Kasumi-1 (cell line): ENCODE measurements at places on chromosomes 6 and 20.

DNA sequence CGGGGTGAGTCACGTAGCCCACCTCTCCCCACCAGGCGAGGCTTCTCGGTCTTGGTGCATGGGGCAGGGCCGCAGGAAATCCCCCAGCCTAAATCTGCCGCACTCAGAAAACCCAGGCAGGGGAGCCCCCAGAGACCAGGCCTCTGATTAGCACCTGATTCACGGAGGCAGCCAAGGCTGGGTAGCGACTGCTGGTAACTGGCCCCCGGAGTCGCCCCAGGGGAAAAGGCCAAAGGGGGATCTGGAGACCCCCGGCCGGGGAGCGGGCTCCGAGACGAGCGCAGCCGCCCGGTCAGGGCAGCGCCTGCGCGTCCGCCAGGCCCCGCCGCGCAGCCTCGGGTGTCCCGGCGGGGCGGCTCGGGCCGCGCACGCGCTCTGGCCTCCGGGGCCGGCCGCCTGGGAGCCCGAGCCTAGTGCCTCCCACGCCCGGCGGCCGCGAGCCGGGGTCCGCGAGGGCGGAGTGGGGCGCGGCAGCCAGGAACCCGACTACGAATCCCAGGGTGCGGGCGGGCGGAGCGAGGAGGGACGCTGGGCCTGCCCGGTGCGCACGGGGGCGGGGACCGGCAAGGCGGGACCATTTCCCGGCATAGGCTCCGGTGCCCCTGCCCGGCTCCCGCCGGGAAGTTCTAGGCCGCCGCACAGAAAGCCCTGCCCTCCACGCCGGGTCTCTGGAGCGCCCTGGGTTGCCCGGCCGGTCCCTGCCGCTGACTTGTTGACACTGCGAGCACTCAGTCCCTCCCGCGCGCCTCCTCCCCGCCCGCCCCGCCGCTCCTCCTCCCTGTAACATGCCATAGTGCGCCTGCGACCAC is at the start of gene DUSP22:
Gene DUSP22, plus strand, starts transcription at position 791 of the 809 bp plus-strand sequence. CDS start 53 bp downstream, outside the sequence.
- no peak for DNase-seq

DNA sequence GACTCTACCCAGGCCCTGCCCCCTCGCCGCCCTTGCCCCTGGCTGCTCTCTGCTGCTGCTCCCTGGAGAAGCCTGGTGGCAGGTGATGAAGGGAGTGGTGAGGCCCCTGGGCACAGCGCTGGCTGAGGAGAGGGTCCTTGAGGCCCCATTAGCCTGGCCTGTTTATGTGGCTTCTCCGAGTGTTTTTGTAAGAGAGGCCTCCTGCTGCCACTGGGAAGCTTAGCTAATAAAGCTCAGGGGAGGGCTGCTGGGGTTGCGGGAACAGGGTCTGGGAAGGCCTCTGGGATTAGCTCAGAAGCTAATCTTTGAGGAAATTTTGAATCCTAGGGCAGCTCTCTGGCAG is 15.5 kb downstream of the EBF4 start:
- no peak for DNase-seq

DNA sequence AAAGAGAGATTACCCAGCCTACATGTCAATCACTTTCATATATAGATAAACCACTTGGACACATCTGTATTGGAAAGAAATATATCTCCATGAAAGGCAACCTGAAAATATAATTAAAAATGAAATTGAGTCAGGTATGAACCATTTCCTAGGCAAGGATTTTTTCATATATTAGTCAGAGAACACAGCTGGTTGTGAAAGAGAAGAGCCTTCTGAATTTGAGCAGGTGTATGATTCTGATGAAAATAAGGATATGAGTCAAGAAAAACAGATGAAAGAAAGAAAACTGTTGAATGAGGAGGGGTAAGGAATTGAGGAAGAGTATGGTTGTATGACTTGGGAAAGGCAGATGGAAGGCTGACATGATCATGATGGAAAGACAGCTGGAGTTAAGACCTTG is 441.1 kb downstream of the HAO1 start:
- DNase-seq = no peak

- DNase-seq = no peak
Observed at GRCh38 chr6:44725070-44725469, 337.6 kb downstream of the CDC5L start.

GRCh38 chr6:55777469-55777868 is 97.9 kb downstream of the BMP5 start:
- no peak for DNase-seq

DNA sequence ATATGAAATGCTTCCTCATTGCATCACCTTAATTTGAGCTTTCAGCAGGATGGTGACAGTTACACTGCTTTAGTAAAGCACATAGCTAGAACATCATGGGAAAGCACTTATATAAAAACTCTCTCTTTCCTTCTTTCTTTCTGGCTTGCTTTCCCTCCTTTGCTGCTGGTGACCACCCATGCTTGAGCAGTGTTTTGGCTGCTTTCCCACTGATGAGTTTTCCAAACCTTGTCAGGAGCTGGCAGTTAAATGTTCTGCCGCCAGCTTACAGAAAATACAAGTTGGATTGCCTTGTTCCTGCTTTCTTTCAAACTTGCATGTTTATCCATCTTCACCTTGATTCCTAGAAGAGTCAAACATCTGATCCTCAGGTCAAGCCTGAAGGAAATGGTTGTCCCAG is 323.9 kb downstream of the FOXA2 start:
- no peak for DNase-seq

GRCh38 chr6:141210901-141211300 is 921.8 kb upstream of the GJE1 start:
- DNase-seq = no peak

DNA sequence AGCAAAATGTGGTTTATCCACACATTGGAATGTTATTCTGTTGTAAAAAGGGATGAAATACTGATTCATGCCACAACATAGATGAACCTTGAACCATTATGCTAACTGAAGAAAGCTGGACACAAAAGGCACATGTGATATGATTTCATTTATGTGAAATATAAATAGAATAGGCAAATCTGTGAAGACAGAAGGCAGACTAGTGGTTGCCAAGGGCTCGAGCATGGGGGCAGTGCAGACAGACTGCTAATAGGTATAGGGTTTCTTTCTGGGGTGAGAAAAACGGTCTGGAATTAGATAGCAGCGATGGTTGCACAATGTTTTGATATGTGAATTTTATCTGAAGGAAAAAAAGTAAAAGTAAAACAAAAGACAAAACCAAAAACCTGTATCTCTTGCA is 54.6 kb upstream of the FNDC1 start:
- no peak for DNase-seq

DNA sequence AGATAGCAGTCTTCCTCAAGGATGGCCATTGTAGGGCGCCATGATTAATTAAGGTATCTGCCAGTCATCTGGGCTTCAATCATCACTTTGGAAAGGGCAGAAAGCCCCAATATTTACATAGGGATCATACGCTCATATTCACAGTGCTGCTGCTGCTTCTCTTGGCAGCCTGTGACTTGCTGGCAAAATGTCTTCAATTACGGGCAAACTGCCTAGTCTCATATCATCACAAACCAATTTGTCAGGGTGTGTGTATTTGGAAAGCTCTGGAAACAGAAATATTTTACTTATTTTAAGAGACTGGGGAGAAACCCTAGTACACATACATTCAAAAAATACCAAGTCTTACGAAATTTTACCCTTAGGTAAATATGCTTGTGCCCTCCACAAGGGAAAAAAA is 77.6 kb downstream of the SAMD5 start:
- DNase-seq = no peak

DNA sequence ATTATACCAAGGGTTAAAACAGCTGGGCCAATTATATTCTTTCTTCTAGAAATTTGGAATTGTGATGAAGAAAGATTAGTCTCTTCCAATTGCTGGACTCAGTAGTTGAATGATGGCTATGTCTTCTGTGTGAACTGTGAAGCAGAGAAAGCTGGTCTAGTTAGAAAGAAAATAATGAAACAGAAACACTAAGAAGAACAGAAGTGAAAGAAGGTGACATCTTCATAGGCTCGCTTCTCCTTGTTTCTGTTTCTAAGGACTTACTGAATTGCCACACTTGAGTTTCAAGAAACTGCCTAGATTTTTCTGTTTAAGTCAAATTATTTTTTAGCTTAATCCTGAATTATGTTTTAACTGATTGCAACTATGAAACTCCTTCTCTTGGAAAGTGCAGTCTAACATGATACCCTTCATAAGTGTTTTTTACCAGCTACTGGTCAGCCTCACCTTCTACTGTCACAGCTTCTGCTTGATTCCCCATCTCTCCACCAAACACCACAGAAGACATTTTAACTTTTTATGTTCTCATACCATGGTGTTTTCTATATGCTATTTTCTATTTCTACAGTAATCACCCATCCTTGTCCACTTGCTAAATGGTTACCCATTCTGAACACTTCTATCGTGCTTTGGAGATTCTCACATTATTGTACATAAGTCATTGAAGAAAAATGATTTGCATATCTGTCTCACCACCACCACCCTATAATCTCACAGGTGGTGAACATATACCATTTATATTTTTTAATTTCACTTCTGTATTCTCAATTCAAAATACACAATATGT is 268.8 kb downstream of the GRIK2 start:
- DNase-seq = no peak

DNA sequence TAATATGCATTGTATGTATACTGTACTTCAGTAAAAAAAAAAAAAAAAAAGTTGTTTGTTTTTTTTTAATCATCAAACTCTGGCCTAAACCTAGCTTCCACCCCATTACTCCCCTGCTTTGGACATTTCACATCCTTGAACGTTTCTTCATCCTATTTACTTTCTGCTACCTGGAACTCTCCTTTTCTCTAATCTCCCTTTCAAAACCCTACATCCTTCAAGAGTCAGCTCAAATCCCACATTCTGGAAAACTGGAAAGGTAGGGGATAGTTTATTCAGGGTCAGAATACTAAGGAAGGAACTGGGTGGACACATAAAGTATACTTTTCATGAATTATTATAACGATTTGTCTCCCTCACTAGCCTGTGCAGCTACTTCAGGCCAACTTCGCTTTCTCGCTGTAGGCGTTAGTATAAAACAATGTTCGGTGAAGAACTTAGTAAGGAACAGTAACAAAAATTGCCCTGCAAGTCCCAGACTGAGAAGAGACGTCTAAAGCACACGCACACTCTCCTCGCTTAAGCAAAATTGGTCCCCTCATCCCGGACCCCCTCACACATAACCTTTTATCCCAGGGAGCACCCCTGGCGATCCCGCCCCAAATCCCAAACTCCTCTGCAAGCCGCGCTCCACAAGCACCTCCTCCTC is 775 bp downstream of the PIGU start:
- no peak for DNase-seq

DNA sequence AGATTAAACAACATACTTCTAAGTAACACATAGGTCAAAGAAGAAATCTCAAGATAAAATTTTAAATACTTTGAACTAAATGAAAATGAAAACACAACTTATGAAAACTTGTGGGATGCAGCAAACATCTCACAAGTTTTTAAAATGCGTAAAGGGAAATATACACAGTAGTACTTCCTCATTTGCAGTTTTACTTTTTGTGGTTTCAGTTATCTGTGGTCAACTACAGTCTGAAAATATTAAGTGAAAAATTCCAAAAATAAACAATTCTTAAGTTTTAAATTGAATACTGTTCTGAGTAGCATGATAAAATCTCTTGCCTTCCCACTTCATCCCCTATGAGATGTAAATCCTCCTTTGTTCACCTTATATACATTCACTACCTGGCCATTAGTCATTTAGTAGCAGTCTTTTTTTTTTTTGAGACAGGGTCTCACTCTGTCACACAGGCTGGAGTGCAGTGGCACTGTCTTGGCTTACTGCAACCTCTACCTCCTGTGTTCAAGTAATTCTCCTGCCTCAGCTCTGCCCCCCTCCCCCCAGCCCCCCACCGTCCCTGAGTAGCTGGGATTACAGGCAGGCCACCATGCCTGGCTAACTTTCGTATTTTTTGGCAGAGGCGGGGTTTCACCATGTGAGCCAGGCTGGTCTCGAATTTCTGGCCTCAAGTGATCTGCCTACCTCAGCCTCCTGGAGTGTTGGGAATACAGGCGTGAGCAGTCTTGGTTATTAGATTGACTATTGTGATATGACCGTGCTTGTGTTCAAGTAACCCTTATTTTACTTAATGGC is 154.6 kb upstream of the AHI1 start:
- DNase-seq = peak; percentile 78

DNA sequence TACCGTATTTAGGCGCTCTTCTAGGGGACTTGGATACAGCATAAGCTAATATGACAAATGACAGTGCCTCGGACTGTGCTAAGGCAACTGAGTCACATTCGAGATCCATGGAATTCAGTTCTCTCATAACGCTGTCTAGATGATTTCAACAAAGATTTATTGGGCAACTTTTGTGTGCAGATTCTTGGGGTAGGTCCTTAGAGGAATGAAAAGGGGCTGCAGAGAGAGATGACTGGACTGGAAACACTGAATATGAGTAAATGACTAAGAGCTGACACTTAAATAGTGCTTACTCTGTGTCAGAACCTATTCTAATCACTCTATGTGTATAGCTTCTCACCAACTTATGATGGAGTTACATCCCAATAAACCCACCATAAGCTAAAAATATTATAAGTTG is 36.4 kb upstream of the MARCKS start:
- DNase-seq = no peak

DNA sequence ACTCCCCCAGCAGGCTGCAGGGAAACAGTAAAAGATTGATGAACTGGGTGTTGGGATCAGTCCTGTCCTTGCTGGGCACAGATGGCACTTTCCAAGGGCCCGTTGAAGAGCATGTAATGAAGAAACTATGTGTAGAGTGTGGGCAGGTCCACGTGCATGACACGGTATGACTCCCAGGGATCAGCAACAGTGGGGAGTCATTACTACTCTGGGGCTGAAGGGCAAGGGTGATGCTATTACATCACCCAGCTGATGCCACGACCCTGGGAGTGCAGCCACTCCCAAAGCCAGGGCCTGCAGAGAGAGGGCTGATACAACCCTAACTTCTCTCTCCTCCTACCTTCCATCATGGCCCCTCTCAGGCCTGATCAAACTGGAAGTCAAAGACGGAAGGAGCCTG is 20.1 kb downstream of the KCNK17 start:
- DNase-seq = no peak

DNA sequence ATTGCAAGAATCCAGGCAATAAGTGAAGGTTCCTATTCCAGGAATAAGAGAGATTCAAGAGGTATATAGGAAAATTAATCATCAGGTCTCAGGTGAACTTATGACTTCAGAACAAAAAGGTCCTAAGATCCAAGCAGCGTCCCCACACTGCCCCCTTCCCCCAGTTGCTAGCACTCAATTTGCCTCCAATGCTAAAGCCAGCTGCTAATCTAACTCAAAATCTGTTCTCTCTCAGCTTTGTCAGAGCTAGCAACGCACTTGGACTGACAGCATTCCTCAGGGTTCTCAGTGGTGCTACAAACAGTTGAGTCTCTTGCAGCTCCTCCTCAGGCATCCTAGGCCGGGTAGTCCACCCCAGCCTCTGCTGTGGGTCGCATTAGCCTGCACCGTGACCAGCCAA is 148.3 kb downstream of the RFX6 start:
- DNase-seq = no peak

GRCh38 chr6:29608131-29608530 is 23.2 kb downstream of the OR2H2 start:
- DNase-seq = no peak

- DNase-seq = no peak
Observed at GRCh38 chr20:36471885-36472636, 69.3 kb upstream of the MYL9 start.

GRCh38 chr6:44228836-44229235 is 5.4 kb downstream of the SLC29A1 start:
- DNase-seq = no peak

- no peak for DNase-seq
Observed at GRCh38 chr20:57707320-57707719, 2.5 kb downstream of the PMEPA1 start.

GRCh38 chr6:5072440-5072839 is 12.7 kb upstream of the PPP1R3G start:
- no peak for DNase-seq
